HepG2 (cell line): ENCODE measurements at places on chromosomes 2 and 18.

DNA sequence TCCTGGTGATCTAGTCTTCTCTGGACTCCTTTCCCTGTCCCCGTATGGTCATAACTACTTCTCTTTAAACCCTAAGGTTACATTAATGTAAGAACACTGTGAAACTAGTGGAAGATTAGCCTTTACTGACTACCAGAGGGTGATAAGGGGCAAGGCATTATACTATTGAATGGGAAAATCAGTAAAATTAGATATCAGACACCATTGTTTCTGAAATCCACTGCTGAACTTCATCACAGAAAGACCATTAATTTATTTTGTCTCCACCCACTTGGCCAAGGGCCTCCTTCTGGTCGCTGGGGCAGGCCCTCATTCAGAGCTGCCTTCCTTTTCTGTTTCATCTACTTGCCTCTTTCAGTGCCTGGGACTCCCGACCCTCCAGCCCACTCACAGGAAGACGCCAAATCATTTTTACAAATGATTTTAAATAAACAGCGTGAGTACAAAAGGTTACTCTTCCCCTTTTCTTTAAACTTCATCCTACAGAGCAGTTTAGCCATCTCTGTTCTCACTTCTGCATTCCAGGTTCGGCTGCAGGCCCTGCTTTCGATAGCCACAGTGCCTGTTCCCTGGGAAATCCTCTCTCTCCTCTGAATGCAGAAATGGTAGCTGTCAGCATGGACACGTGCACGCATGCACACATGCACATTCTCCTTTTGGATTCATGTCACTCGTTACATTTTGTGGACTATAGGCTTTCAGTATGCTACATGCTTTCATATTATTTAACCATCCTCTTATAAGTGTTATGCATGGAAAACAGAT lies 70.3 kb upstream of the DOCK10 start:
- DNase-seq, result no peak
- H3K4me3 ChIP-seq, result no peak overlapping the region
- H3K4me1 ChIP-seq, result no peaks in the 10 kb centered on the region
- no peaks in the 10 kb centered on the region for H3K36me3 ChIP-seq

- no peak overlapping the region for H3K4me3 ChIP-seq
- no peaks in the 10 kb centered on the region for H3K36me3 ChIP-seq
- H3K4me1 ChIP-seq, result no peaks in the 10 kb centered on the region
Measured at GRCh38 chr2:182585430-182585829, 130.6 kb upstream of the DNAJC10 start.

DNA sequence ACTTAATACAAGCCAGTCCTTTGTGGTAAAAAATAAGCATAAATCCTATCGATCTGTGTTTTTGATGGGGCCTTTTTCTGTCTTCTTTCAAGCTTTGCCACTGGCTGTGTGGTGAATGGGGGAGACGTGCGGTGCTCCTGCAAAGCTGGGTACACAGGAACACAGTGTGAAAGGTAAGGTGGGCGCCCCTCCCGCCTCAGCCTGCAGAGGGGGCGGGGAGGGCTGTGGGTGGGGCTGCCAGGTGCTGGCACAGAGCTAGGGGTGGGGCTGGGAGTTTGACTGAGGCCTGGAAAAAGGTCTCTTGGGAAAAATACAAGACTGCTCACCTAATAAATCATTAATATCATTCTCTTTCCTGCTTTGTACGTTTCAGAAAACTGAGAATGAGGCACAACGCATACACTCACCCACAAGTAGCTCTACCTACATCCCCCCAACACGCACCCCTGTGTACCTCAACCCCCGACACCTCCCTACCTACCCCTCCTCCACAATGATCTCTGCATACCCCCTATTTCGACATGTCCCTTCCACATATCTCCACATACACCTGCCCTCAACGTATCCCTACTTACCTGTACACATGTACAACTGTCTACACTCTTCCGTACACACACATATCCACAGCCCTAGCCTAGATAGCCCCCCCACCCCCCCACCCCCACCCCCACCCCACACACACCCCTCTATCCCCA lies 129.7 kb upstream of the TTC39C start:
- no peak overlapping the region for H3K4me3 ChIP-seq
- H3K4me1 ChIP-seq, result peaks cover 30% of the 10 kb centered on the region
- DNase-seq, result peak; percentile 12
- H3K27ac ChIP-seq, result peak overlapping the region; percentile 65

- H3K4me1 ChIP-seq, result peaks cover 81% of the 10 kb centered on the region
- H3K36me3 ChIP-seq, result no peaks in the 10 kb centered on the region
- no peak for DNase-seq
Measured at GRCh38 chr18:62784966-62785413, 69.6 kb downstream of the PHLPP1 start.

DNA sequence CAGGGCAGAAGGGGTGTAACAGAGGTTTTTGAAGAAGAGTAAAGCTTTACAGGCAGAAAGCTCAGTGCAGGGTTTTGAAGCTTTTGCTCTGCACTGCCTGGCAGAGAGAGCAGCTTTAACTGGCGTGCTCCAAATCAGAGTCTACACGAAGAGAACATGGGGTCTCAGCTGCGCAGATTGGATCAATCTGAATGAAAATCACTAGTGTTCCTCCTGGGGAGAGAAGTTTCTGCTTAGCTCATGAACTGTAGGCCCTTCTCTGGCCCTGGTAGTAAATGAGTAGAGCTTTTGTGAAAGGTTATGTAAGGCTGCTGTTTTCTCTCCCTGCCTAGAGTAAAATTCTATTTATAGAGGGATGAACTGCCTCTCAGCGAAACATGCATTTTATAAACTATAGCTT lies 13.6 kb downstream of the DCC start:
- H3K4me1 ChIP-seq, result no peaks in the 10 kb centered on the region
- H3K27me3 ChIP-seq, result no peaks in the 10 kb centered on the region
- H3K27ac ChIP-seq, result no peak overlapping the region
- no peak for DNase-seq
- H3K36me3 ChIP-seq, result no peaks in the 10 kb centered on the region
- H3K4me3 ChIP-seq, result no peak overlapping the region

DNA sequence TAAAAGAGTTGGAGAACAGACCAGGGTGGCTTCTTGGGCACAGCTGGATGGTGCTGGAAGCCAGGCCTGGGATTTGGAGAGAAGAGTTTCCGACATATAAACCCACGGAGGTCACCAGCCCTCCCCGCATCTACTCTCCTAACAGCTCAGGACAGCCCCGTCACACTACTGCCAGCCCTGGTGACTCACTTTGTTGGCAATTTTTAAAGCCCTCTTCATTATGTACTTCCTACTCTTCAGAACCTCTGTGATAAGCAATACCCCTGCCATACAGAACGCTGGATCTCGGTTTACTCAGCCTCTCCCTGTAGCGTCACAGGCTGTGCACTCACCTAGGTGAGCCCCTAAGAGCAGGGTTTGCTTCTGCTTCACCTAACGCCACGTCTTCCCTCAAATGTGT lies 48.1 kb downstream of the ID2 start:
- no peak overlapping the region for H3K4me3 ChIP-seq
- peaks cover 15% of the 10 kb centered on the region for H3K36me3 ChIP-seq
- H3K27ac ChIP-seq, result no peak overlapping the region
- H3K4me1 ChIP-seq, result no peaks in the 10 kb centered on the region
- no peak for DNase-seq
- no peaks in the 10 kb centered on the region for H3K27me3 ChIP-seq

DNA sequence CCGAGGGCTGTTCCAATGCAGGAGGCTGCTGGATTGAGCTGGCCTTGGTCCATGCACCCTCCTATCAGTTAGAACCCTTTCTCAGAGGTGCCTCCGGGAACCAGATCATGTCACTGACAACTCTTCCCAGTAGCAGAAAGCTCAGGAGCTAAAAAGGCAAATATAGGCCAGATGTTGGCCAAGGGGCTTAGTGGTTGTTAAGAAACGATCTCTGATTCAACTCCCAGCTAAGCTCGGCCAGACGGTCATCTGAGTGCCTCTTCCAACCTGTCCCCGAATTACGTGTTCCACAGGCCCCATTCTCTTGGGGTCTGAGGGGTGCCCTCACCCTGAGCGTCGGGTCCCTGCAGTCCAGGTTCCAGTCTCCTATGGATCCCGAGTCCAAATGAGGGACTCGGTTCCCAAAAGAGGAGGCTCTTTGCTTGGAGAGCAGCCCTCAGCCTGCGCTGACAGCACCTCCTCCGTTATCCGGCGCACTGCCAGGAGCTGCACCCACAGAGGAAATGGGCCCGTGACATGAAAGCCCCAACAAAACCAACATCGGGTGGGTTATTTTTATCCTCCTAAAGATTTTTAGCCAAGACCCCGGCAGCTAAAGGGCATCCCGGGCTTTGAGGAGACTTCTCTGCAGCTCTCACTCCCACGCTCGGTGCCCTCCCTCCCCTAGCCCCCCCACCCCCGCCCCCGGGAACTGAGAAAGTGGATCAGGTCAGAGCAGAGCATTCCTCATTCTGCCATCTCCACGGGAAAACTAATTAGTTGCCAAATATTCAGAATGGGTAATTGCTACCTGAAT lies 106.6 kb upstream of the ID2 start:
- peaks cover 83% of the 10 kb centered on the region for H3K4me1 ChIP-seq
- no peaks in the 10 kb centered on the region for H3K36me3 ChIP-seq
- H3K4me3 ChIP-seq, result peak overlapping the region; percentile 32
- H3K27ac ChIP-seq, result peak overlapping the region; percentile 82

GRCh38 chr2:239746559-239747246 lies 278.4 kb downstream of the NDUFA10 start:
- H3K36me3 ChIP-seq, result no peaks in the 10 kb centered on the region
- no peak for DNase-seq
- peaks cover 30% of the 10 kb centered on the region for H3K27me3 ChIP-seq
- no peaks in the 10 kb centered on the region for H3K4me1 ChIP-seq
- H3K27ac ChIP-seq, result no peak overlapping the region

DNA sequence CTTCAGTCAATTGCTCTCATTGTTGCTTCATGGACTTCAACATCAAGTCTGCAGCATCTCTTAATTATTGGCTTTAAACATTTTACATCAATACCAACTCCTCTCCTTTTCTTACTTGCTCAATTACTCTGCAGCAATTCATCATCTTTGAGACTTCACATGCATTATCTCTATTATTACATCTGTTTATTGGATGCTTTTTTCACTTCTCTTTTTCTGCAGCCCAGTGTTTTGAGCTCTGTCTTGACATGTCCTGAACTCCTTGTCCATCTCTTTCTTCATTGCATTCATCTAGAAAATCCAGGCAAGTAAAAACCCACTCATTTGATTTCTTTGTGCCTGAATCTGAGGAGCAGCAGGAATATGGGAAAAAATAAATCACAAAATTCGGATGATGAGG lies 647.9 kb downstream of the PLCL1 start:
- no peak overlapping the region for H3K27ac ChIP-seq
- H3K36me3 ChIP-seq, result no peaks in the 10 kb centered on the region

GRCh38 chr2:196983934-196984333 lies 57.4 kb upstream of the PGAP1 start:
- no peaks in the 10 kb centered on the region for H3K27me3 ChIP-seq
- H3K4me1 ChIP-seq, result no peaks in the 10 kb centered on the region
- H3K4me3 ChIP-seq, result no peak overlapping the region
- no peak overlapping the region for H3K27ac ChIP-seq

- no peak overlapping the region for H3K27ac ChIP-seq
- peaks cover 97% of the 10 kb centered on the region for H3K36me3 ChIP-seq
- no peak overlapping the region for H3K4me3 ChIP-seq
- no peak for DNase-seq
Measured at GRCh38 chr2:86464652-86465051, 23.5 kb downstream of the KDM3A start.

DNA sequence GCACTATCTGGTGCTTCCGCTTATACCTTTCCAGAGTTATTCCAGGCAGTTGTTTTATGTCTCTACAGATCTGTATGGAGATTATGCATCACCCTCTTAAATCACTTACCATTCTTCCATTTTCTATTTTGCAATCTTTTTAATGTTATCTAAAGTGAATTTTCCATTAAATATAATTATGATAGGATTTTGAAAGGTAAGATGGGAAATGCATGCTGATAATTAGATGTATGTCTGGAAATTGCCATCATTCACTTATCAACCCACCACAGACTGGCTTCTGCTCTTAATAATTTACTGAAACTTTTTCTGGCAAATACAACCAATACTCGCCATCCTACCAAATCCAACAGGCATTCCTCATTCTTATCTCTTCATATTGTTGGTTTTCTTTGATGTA lies 227.4 kb upstream of the MC4R start:
- H3K4me3 ChIP-seq, result no peak overlapping the region
- DNase-seq, result no peak
- no peaks in the 10 kb centered on the region for H3K4me1 ChIP-seq
- H3K27me3 ChIP-seq, result no peaks in the 10 kb centered on the region

DNA sequence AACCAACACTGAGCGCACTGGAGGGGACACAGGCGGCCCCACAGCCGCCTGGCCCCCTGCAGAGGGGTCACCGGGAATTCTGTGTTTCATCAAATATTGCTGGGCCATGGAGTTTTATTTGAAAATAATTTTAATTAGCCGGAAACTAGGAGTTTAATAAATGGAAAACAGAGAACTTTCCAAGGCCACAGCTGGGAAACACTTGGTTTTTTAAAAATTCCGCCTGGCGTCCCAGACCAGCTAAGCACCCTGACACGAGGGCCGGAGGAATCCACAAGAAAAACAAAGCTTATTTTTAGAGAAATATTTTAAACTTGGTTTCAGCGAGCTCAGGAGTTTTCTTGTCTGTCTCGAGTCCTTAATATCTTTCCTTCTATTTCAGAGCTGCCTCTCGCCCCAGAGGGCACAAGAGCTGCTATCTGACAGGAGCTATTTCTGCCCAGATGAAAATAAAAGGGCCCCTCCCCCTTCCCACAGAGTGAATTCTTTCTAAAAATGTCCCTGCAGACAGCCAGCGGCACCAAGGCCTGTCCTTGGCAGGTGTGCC lies 8.2 kb downstream of the ZFP36L2 start:
- H3K27ac ChIP-seq, result peak overlapping the region; percentile 89
- peak overlapping the region; percentile 89 for H3K4me3 ChIP-seq
- H3K4me1 ChIP-seq, result peaks cover 59% of the 10 kb centered on the region
- H3K27me3 ChIP-seq, result no peaks in the 10 kb centered on the region; the same call in 2 of the 3 replicates

- H3K4me1 ChIP-seq, result peaks cover 13% of the 10 kb centered on the region
- H3K4me3 ChIP-seq, result no peak overlapping the region
- no peak overlapping the region for H3K27ac ChIP-seq
Measured at GRCh38 chr18:58158008-58158407, 114.0 kb downstream of the NEDD4L start.

- no peaks in the 10 kb centered on the region for H3K27me3 ChIP-seq
- no peaks in the 10 kb centered on the region for H3K36me3 ChIP-seq
- H3K4me3 ChIP-seq, result no peak overlapping the region
- no peak for DNase-seq
- H3K27ac ChIP-seq, result no peak overlapping the region
Measured at GRCh38 chr18:68703326-68703725, 11.6 kb downstream of the TMX3 start.

- peaks cover 71% of the 10 kb centered on the region for H3K4me1 ChIP-seq
- H3K27ac ChIP-seq, result peak overlapping the region; percentile 96
- no peak for DNase-seq
- H3K27me3 ChIP-seq, result no peaks in the 10 kb centered on the region
- no peaks in the 10 kb centered on the region for H3K36me3 ChIP-seq
- H3K4me3 ChIP-seq, result peak overlapping the region; percentile 86
Measured at GRCh38 chr2:64651590-64651989, 2.1 kb downstream of the SERTAD2 start.

- DNase-seq, result peak; percentile 92
- peak overlapping the region; percentile 66 for H3K27ac ChIP-seq
- peak overlapping the region; percentile 10; the same call in 1 of the 2 replicates for H3K4me3 ChIP-seq
- no peaks in the 10 kb centered on the region for H3K36me3 ChIP-seq
Measured at GRCh38 chr2:63819765-63820717, 21.7 kb upstream of the UGP2 start.

GRCh38 chr2:9071032-9071431 lies 67.5 kb upstream of the MBOAT2 start:
- no peaks in the 10 kb centered on the region for H3K27me3 ChIP-seq
- peak; percentile 42 for DNase-seq
- no peak overlapping the region for H3K27ac ChIP-seq

GRCh38 chr2:124482551-124482950 lies 457.5 kb downstream of the CNTNAP5 start:
- no peaks in the 10 kb centered on the region for H3K27me3 ChIP-seq
- H3K27ac ChIP-seq, result no peak overlapping the region
- H3K36me3 ChIP-seq, result no peaks in the 10 kb centered on the region
- DNase-seq, result no peak
